ENCODE measurements at places on chromosomes 1 and 21. TPM values are rescaled to one million over a fixed set of nuclear protein-coding genes. Genes with fewer than 3 reads are reported as not detected.

Gene OR2T11
- polyA plus RNA-seq, result not detected

- no peak for DNase-seq
Observed at GRCh38 chr1:73056826-73057225, 774.5 kb upstream of the NEGR1 start.

DNA sequence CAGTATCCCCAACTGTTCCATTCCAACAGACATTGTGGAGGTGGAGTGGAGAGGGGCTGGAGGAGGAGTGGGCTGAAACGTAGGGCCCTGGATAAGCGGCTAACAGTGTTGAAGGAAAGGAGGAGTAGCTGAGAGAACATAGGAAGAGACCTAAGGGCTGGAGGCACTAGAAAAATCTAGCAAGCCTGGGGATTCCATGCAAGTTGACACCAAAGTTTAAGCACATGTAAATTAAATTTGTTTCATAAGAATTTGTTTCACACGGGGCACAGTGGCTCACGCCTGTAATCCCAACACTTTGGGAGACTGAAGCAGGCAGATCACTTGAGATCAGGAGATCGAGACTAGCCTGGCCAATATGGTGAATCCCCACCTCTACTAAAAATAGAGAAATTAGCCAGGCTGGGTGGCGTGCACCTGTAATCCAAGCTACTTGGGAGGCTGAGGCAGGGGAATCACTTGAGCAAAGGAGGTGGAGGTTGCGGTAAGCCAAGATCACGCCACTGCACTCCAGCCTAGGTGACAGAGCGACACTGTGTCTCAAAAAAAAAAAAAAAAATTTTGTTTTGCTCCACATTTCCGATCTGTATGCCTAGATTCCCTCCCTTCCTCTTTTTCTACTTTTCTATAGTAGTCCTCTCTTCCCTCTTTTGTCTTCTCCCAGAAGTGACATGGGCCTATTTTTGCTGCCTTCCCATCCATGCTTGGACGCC lies 530 bp upstream of the CD244 start:
- DNase-seq, result no peak

DNA sequence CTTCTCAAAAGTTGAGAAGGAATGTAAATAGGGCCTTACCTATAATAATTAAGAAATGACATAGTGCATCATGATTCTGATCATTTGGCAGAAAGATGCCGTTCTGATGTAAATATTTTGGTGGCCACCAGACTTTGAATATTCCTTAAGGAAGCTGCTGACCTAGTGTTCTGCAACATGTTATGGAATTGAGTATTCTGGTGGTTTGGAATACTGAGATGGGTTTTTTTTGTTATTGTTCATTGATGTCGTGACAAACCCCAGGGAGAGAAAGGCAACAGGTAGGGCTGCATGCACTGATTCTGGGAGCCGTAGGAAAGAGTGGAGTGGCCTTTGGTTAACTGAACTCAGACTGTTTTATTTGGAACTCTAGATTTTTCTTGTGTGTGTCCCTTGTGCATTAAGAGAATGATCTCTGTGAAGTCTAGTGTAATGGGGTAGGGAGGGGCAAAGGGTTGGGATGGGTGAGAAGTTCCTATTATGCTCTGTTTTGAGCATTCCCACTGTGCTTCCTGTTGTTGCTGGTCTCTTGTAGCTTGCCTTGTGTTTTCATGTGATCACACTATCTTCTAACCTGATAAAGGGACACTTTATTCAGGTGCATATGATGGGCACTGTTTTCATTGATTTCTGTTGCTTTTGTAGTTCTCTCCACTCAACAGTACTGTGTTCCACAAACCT lies 25.0 kb downstream of the ZBTB8B start:
- no peak for DNase-seq

Gene PNRC2
- polyA plus RNA-seq, result 209 TPM

Data from left kidney (tissue), 8 donors.